ENCODE measurements at places on chromosomes 11 and 22.

- peaks cover 9% of the 10 kb centered on the region for H3K4me1 ChIP-seq
- no peak overlapping the region for H3K4me3 ChIP-seq
- no peak for DNase-seq
- no peak overlapping the region for H3K27ac ChIP-seq
- no peaks in the 10 kb centered on the region for H3K36me3 ChIP-seq
Measured at GRCh38 chr11:78344676-78345075, 72.9 kb downstream of the GAB2 start.

GRCh38 chr11:57903441-57904123, 120.1 kb upstream of the OR9Q1 start:
- no peak for DNase-seq
- H3K27me3 ChIP-seq = no peaks in the 10 kb centered on the region
- H3K4me3 ChIP-seq = no peak overlapping the region
- no peaks in the 10 kb centered on the region for H3K4me1 ChIP-seq
- H3K36me3 ChIP-seq = no peaks in the 10 kb centered on the region

DNA sequence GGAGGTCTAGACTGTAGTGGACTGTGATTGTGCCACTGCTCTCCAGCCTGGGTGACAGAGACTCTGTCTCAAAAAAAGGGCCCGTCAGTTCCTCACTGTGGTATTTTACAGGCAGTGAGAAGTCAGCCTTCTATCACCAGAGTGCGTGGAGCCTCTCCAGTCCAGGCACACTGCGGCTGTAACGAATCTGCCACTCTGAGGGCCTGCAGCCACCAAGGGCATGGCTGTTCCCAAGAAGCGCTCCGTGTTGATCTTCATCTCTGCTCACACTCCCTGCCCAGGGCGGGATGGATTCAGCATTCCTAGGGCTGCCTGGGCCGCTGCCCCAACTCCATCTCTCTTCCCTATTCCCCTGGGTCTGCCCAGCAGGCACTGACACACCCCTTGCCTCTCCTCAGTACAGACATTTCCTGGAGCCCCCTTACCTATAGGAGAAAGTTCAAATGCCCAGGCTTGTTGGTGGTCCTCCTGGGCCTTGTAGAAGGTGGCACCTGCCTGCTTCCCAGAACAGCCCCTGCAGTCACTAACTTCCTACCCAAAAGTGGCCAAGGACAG, 148.4 kb downstream of the CACNA1I start:
- DNase-seq = no peak

DNA sequence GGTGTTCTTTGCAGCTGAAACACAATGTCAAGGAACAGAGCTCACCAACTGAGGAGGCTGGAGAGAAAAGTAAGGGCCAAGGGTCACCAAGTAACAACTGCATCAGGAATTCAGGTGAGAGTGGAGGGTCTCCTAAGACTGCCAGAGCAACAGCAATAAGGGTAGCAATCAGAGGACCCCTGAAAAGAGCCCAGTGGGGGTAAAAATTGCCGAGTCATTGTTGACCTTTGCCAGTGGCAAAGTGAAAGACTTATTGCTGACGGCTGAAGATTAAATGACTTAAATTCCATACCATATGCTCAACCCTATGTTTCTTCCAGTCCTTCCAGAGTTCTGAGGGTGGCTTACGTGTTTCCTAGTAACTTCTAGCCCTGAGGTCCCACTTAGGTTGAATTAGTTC, 51.9 kb upstream of the ARHGAP42 start:
- H3K27ac ChIP-seq = no peak overlapping the region
- no peak overlapping the region for H3K4me3 ChIP-seq
- no peaks in the 10 kb centered on the region for H3K36me3 ChIP-seq

GRCh38 chr22:34798605-34799004, 267.4 kb upstream of the ISX start:
- no peak overlapping the region for H3K4me3 ChIP-seq
- no peak overlapping the region for H3K27ac ChIP-seq
- DNase-seq = no peak
- H3K36me3 ChIP-seq = no peaks in the 10 kb centered on the region

All from uterus (tissue), 4 donors.